ENCODE measurements at places on chromosomes 4 and X. TPM values are rescaled to one million over a fixed set of nuclear protein-coding genes. Genes with fewer than 3 reads are reported as not detected.

GRCh38 chr4:177574446-177574845 lies 132.2 kb upstream of the AGA start:
- no peak overlapping the region for H3K27ac ChIP-seq
- no peaks in the 10 kb centered on the region for H3K4me1 ChIP-seq
- H3K27me3 ChIP-seq, result peaks cover 4% of the 10 kb centered on the region
- H3K36me3 ChIP-seq, result no peaks in the 10 kb centered on the region

- no peak for DNase-seq
- H3K27me3 ChIP-seq, result no peaks in the 10 kb centered on the region
- no peak overlapping the region for H3K27ac ChIP-seq
- no peaks in the 10 kb centered on the region for H3K36me3 ChIP-seq
- H3K4me1 ChIP-seq, result no peaks in the 10 kb centered on the region
- H3K4me3 ChIP-seq, result no peak overlapping the region
Observed at GRCh38 chrX:7620560-7620959, 222.4 kb upstream of the VCX start.

The SYTL4 gene
- total RNA-seq, result not detected

The MEPE gene
- total RNA-seq, result not detected

DNA sequence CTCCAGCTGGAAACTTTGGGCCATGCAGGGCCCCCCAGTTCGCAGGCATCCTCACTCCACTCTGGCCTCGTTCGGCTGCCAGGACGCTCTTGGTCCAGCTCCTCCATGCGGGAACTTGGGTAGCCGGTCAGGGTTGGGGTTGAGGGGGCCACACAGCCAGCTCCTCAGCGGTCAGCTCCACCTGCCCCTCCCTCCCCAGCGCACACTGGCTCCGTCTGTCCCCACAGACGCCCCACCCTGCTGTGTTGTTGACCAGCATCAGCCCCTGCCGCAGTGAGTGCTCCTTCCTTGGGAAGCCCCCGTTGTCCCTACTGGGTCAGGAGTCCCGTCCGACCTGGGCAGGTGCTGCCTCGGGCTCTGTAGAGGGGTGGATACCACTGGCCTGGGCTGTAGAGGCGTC lies 5.8 kb downstream of the FGFRL1 start:
- peaks cover 3% of the 10 kb centered on the region for H3K36me3 ChIP-seq
- H3K27ac ChIP-seq, result no peak overlapping the region
- H3K27me3 ChIP-seq, result no peaks in the 10 kb centered on the region
- no peaks in the 10 kb centered on the region for H3K4me1 ChIP-seq
- H3K4me3 ChIP-seq, result no peak overlapping the region

Measured in activated T-helper 1 cell treated with anti-CD3 and anti-CD28 coated beads, Interleukin-12 subunit alpha, Interleukin-12 subunit beta, Interleukin-2, Interleukin-4 antibody, amounts not matched to agents 30 ng/mL and 10 ng/mL and 1 ng/mL, durations not matched to agents 14 hours and 24 hours and 36 hours (primary cell).